SW480 (cell line): ENCODE measurements at places on chromosomes 1 and 21.

DNA sequence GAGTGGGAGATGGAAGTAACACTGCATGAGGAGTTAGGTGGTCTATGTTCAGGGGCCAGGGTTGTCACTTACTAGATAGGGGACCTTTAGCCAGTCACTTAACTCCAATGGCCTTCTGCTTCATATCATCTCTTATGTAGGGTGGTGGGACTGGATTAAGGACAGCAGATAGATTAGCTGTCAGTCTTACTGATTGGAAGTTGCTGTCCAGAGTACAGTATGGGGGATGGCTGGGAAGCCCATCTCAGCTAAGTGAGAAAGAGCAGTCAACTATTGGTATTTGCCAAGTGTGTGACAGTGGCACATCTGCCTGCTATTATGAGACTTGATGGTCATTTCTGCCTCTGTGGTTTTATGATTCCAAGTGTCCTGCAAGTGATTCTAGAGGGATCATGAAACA, 130.9 kb downstream of the FGGY start:
- DNase-seq: no peak

- DNase-seq: no peak
These were observed at the start of gene GJA4 for GRCh38 chr1:34792868-34793727. GJA4 (plus strand) TSS chr1:34792999; CDS start chr1:34794214, 1,215 bp downstream.

DNA sequence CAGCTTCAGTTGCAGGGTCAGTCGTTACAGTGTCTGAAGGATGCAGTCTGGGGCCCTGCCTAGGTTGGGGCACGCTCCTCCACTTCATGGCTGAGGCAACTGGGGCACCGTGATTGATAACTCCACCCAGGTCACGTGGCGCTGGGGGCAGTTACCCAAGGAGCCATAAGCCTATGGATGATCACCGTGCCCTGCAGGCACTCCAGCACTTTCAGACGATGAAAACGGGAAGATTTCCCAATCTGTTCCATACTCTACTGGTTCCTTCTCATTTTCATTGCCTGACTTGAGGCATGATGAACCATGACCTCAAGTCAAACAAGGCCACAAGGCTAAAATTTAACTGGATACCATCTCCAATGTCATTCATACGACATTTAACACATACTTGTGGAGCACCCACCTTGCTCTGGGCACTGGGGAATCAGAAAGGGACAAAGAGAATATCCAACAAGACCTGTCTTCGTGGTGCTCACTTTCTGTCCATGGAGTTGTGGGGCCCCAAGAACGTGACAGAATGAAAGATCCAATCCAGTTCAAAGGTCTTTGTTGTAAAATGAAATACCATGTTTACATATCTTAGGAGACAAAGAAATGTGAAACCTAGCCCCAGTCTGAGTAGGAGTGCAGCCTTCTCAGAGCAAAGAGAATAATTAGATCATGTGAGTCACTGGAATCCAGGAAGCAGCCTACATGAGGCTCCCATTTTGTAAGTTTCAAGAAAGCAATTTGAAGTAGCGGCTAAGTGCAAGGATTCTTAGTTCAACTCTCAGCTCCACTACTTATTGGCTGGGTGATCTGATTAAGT, 39.4 kb upstream of the SPOCD1 start:
- DNase-seq: peak; percentile 14

DNA sequence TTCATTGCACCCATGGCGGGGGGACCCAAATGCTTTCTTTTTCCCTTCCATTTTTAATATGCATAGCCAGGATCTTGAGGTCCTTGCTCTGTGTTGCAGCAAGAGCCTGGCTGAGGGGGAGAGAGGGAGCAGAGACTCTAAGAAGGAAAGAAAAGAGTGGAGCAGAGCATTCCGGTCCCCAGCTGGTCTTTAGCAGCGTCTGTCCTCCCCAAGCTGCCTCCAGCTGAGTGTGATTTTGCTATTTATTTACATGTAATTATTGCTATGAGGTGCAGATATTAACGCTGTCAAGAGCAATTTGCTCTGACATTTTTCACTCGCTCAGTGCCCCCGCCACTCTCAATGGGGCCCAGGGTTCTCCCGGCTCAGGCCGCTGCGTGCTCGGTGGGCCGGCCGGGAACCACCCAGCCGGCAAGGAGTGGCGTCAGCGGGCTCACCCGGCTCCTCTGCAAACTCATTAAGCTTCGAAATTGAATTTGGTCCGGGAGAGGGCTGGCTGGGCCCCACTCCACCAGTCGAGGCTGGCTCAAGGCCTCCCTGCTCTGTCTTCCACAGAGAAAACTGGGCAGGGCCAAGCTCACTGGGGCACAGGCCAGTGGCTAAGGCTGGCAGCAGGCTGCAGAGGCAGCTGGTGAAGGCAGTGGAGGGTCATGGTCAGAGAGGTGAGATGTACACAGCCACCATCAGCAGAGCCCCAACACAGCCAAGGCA, 93.2 kb downstream of the PAX7 start:
- no peak for DNase-seq

- no peak for DNase-seq
These were observed 3.8 kb upstream of the SLC30A2 start for GRCh38 chr1:26049531-26050247.

GRCh38 chr1:201022493-201022819, 1.1 kb downstream of the KIF21B start:
- DNase-seq: no peak

- DNase-seq: no peak
These were observed 21.7 kb upstream of the VASH2 start for GRCh38 chr1:212928323-212929291.

GRCh38 chr1:212458817-212459216, 26.1 kb downstream of the NENF start:
- DNase-seq: no peak

DNA sequence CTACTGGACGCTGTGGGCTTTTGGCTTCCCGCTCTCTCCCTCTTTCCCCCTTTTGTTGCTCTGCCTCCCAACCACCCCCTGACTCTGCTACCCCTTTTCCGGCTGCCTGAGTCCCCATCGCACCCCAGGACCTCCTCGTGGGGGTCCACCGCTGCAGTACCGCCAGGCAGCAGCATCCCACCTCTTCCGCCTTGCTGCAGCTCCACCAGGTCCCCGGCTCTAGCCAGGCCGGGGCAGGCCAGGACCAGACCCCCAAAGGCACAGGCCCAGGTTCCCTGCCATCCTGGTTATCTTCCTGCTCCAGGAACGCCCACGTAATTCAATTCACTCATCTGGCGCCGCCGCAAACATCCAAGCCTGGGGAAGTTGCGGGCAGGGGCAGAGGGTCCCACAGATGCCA, 139.8 kb downstream of the LIPI start:
- DNase-seq: no peak

- DNase-seq: peak; percentile 97
These were observed at the start of gene UBXN11 for GRCh38 chr1:26306290-26307229. UBXN11 (minus strand) TSS chr1:26306636; CDS start chr1:26302883, 3,753 bp downstream.

GRCh38 chr1:203702130-203702577, 62.8 kb upstream of the LAX1 start:
- DNase-seq: peak; percentile 20

- no peak for DNase-seq
These were observed 161.9 kb upstream of the GALNT2 start for GRCh38 chr1:229905031-229905545.

DNA sequence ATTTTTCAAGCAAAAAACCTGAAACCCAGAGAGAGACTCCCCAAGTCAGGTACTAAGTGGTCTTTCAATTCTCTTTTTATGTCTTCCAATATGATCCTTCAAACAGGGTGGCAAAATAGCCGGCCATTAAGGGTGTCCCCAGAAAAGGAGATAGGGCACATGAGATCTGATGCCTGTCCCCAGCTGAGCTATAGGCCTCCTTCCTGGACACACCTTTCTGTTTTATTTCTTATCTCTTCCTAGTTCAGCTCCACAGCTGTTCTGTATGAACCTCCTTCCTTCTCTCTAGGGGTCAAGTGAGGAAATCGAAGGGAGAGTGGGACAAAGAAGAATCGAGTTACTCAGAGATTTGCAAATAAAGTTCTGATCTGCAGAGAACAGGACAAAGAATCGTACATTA, 112.4 kb upstream of the ATP1A1 start:
- no peak for DNase-seq

DNA sequence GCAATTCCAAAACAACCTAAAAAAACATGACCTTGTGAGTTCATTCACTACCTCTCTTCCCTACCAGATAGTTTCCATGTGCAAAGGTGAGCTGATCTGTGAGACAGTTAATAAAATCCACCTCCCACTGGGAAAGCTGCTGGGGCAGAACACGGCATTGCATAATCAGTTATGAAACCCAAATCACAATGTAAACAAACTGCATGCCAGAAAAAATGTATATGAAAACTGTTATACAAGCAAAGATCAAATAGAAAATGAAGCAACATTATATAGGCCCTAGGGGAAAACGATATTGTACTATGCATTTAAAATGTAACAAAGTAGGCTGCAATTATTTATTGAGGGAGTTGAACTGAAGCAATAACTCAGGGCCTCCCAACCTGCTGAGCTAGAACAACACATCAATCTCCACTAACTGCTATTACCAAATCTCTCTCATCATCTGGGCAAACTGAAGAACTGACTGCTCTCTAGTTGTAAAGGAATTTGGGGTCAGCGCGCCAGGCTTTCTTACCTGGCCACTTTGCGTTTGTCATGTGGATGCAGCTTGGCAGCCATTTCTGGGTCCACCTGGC, 31.0 kb downstream of the TRIT1 start:
- DNase-seq: no peak

DNA sequence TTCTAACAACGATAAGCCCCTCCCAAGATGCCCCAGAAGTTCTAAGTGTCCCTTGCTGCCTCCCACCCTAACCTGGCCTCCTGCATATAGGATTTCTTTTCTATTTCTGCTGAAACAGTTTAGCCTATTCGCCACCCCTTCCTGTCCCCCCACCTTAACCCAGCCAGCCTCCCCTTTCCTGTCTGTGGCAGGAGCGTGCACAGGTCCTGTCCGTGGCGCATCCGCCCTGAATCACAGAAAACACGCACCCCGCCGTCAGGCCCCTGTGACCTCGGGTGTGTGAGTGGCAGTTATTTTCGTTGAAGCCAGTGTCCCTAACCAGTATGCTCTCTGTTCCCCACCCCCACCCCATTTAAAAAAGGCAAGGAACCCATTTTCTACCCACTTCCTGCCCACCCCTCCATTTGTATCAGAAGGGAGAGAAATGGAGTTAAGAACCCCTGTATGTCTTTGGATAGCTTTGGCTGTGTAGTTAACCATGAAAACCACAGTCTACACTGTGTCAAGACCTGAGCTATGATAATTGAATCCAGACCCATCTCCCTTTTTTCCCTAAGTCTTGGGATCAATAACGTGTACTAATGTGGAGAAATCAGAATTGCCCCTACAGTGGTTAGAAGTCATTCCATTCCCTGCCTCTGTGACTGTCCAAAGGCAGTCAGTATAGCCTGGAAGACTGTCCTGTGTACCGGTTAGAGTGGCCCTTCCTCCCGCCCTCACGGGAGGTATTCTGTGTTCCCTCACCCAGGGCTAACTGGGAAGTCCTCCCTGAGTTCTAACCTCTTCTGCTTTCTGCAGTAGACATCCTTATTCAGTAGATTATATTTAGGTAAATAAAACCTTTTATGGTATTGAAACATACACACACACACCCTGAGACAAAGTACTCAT, 1.8 kb downstream of the PLEKHO1 start:
- DNase-seq: no peak

DNA sequence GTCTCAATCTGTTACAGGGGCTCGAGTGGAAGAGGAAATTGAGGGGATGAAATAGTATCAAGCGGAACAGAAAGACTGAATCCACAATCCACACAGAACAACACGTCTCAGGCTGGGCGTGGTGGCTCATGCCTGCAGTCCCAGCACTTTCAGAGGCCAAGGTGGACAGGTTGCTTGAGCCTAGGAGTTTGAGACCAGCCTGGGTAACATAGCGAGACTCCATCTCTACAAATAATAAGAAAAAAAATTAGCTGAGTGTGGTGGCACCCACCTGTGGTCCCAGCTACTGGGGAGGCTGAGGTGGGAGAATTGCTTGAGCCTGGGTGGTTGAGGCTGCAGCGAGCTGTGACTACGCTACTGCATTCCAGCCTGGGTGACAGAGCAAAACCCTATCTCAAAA, 25.7 kb downstream of the VPS26C start:
- no peak for DNase-seq

- DNase-seq: peak; percentile 64
These were observed 10.5 kb downstream of the KIAA1614 start for GRCh38 chr1:180923021-180923841.

GRCh38 chr1:49527606-49528305, 496.0 kb downstream of the AGBL4 start:
- DNase-seq: no peak

- DNase-seq: no peak
These were observed 1.2 kb downstream of the TRABD2B start for GRCh38 chr1:47996060-47996405.

- DNase-seq: peak; percentile 8
These were observed 135.4 kb downstream of the LMO4 start for GRCh38 chr1:87464022-87464490.
